ENCODE measurements at places on chromosomes 1 and 21.
A peak's percentile ranks its signal among the peaks of the same experiment; 100 is the strongest.

GRCh38 chr1:15771836-15772515, 13.4 kb downstream of the FBLIM1 start:
- no peak for ATAC-seq

- ATAC-seq, result no peak
These were observed 60.0 kb upstream of the KCTD3 start for GRCh38 chr1:215507119-215507518.

GRCh38 chr1:113534130-113534817, 144.0 kb downstream of the MAGI3 start:
- peak; percentile 48 for ATAC-seq

GRCh38 chr1:92480813-92481598, 5.7 kb downstream of the GFI1 start:
- no peak for ATAC-seq

All from esophagus mucosa (tissue), 1 donor.